ENCODE measurements at places on chromosomes 4 and X.

DNA sequence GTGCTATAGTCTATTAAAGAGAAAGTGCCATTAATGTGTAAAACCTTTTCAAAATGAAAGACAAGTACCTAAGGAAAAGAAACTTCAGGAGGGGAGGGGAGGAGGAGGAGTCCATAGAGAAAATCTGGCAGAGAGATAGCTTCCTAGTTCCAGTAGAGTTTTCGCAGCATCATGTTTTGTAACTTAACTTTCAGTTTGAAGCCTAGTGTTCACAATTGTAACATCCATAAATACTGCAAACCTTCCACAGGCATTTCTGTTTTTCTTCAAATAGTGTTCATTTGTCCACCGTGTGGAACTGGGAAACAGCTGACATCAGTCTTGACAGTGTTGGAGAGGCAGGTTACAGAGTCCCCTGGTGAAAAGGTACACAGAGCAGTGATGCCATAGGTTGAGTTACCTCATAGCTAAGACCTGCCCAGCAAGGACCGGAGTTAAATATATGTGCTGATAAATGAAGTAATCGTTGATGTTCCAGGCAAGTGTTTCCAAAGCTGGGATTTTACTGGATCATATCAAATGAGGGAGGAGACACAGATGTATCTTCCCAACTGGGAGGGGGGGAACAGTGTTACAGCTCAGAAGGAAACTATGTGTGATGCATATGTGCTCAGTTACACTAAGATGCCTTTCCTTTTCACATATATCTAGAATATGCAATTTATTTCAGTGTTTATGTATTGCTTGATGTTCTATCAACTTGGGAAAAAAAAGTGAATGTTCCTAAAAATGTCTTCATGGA, 369.5 kb upstream of the FAM241A start:
- no peak for DNase-seq

DNA sequence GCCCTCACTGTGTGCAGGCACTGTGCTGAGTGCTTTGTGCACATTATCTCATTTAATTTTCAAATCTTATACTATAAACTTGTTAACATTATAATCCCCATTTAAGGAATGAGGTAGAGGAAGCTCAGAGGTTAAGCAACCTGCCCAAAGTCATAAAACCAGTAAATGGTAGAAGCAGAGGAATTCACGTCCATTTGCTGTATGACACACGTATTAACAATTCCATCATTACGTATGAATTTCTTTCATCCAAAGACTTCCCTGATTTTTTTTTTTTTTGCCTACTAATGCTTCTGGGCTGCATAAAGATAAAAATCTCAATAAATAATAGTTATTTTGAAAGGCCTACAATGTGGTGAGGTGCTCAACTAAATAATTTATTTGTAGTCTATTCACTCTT, 64.5 kb upstream of the H2AZ1 start:
- DNase-seq: no peak

- no peak for DNase-seq
Measured at GRCh38 chrX:151694661-151695582, at the start of gene PRRG3. PRRG3 (plus strand) TSS chrX:151695458; CDS start chrX:151698815, 3,357 bp downstream.

DNA sequence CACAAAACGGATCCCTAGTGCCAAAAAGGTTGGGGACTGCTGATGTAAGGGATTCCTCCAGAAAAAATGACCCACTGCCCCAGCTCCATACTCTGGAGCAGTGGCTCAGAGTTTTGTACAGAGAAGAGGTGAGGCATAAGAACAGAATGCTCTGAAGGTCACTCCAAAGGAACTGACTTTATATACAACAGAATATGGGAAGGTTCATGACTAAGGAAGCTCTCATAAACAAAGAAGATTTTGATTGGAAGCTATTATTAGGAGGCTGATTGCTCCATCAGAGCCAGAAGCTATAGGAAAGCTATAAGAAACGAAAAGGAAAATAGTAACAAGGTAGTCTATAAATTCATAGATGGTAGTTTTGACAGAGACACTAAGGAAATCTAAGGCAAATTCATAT, 203.1 kb downstream of the SLC7A11 start:
- no peak for DNase-seq

- no peak for DNase-seq
Measured at GRCh38 chr4:143252478-143252877, 67.8 kb downstream of the USP38 start.

DNA sequence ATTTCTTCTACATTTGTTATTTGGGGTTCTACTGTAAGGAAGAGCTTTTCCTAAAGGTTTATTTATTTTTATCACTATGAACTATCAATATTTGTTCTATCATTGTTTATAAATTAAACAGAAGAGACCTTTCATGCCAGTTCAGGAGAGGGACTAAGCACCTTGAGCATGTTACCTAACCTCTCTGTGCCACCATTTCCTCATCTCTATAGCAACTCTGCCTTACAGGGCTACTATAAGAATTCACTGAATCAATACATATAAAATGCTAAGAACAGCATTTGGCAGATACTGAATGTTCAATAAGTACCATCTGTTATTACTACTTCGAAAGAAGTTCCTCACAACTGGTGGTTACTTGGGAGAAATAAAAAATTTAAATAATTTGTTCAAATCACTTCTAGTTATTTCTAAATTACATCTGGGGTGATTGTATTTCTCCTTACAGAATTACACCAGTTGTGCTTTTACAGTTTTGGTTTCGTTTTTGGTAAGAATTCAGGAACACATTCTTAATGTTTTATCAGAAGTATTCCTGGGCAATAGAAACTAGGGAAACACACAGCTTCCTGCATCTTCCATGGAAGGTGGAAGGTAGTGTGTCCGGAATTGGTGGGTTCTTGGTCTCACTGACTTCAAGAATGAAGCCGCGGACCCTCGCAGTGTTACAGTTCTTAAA, 32.9 kb downstream of the EREG start:
- no peak for DNase-seq

- peak; percentile 50 for DNase-seq
Measured at GRCh38 chr4:112153211-112153791, 8.0 kb downstream of the FAM241A start.

GRCh38 chr4:147769386-147769785, 37.5 kb downstream of the ARHGAP10 start:
- no peak for DNase-seq

Data from activated CD8-positive, alpha-beta T cell treated with anti-CD3 and anti-CD28 coated beads for 36 hours (primary cell).